ENCODE measurements at places on chromosomes 3 and 15. TPM values are rescaled to one million over a fixed set of nuclear protein-coding genes. Genes with fewer than 3 reads are reported as not detected.

FANCD2OS gene
- total RNA-seq: not detected

BCHE gene
- 6.3 TPM for total RNA-seq

KCTD6 gene
- total RNA-seq: 15.7 TPM

TRNT1 gene
- 12.2 TPM for total RNA-seq

IL5RA gene
- 0.07 TPM for total RNA-seq

DNA sequence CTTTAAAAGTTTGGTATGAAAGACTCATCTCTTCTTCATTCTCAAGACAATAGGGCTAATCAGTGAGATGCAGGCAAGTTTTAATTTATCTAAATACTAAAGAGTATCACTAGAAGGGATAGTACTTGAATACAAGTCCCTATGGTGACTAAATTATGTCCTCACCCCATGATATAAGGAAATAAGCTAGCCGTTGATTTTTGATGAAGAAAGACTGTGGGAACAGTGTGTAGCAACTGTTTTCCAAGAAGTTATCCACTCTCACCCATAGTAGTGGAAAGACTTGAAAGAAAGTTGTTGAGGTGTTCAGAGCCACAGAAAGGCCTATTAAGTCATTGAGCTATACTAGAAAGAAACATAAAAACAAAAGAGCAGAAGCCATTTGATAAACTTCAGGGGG is 36.7 kb downstream of the PIK3CA start:
- no peaks in the 10 kb centered on the region for H3K27me3 ChIP-seq
- H3K4me1 ChIP-seq: peaks cover 22% of the 10 kb centered on the region
- H3K27ac ChIP-seq: no peak overlapping the region
- no peak overlapping the region for H3K4me3 ChIP-seq

DNA sequence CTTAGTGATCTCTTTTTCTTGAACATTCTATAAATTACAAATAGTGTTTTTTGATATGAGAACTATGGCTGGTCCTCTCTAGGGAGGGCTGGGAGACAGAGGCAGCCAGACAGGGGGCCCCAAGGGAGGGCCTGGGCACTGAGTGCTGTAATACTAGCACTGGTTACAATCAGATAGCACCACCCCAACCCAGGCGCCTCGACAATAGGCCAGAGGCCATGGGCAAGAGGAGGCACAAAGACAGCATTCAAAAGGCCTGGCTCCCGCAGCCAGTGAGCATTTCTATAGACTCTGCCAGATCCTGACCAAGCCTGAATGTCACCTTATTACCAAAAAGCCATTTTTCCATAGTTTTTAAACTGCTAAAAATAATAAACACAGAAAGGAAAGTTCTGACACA is 158.5 kb downstream of the THRB start:
- DNase-seq: no peak
- H3K4me3 ChIP-seq: no peak overlapping the region
- H3K4me1 ChIP-seq: no peaks in the 10 kb centered on the region
- no peaks in the 10 kb centered on the region for H3K36me3 ChIP-seq
- no peak overlapping the region for H3K27ac ChIP-seq
- no peaks in the 10 kb centered on the region for H3K27me3 ChIP-seq

GRCh38 chr3:38264779-38265178 is 833 bp upstream of the SLC22A13 start:
- H3K36me3 ChIP-seq: no peaks in the 10 kb centered on the region
- no peak for DNase-seq
- H3K27ac ChIP-seq: peak overlapping the region; percentile 10
- no peak overlapping the region for H3K4me3 ChIP-seq

GRCh38 chr3:168071591-168072322 is 24.0 kb downstream of the GOLIM4 start:
- no peaks in the 10 kb centered on the region for H3K36me3 ChIP-seq
- no peaks in the 10 kb centered on the region for H3K4me1 ChIP-seq

- DNase-seq: no peak
- H3K27me3 ChIP-seq: no peaks in the 10 kb centered on the region
- H3K27ac ChIP-seq: no peak overlapping the region
- no peaks in the 10 kb centered on the region for H3K4me1 ChIP-seq
- H3K4me3 ChIP-seq: no peak overlapping the region
Observed at GRCh38 chr15:58214591-58215340, 76.6 kb downstream of the AQP9 start.

- no peak overlapping the region for H3K4me3 ChIP-seq
- H3K27me3 ChIP-seq: no peaks in the 10 kb centered on the region
- DNase-seq: no peak
- H3K27ac ChIP-seq: no peak overlapping the region
Observed at GRCh38 chr3:45864760-45865519, 21.4 kb upstream of the CCR9 start.

All from cardiac muscle cell (in vitro differentiated cells and primary cell).